ENCODE measurements at places on chromosomes 7 and 10.

DNA sequence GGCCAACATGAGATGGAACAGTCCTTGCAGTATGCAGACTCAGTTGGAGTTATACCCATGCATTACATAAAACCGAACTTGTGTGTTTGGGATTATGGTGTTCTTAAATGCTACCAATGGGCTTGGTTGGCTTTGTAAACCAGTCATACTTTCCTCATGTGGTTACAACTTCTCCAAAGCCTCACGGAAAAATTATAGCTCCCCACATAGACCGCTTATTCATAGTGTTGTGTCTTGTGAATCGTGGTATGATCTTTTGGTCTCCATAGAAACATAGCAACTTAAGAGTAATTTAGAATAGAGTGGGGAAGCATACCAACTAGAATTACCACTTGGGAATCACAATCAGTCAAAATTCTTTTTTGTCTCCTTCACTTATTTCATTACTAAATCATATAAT is 112.3 kb upstream of the FZD1 start:
- DNase-seq, result no peak

- no peak for DNase-seq
Observed at GRCh38 chr10:112441520-112441919, 5.2 kb downstream of the ZDHHC6 start.

DNA sequence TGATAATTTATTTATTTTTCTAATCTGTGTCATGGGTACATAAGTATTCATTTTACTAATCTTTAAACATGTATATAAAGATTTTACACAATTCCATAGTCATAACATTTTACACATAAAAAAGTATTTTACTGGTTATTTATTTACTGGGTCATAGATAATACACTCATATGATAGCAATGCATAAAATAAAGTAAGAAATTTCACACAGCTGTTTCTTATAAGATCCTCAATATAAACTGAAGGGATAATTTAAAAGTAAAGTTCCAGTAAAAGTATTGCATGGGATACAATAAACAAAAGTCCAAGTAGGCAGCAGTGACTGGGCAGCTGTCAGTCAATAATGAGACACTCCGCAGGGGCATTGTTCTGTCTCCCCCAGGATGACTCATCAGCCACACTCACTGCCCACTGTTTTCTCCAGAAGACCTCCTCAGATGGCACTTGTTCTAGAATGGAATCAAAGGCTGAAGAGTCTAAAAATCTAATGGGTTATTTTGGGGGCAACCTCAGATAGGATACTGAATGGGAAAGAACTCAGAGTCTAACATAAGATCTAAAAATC is 32.7 kb downstream of the DPY19L1 start:
- DNase-seq, result no peak

- DNase-seq, result no peak
Observed at GRCh38 chr10:110068780-110069179, 61.0 kb downstream of the ADD3 start.

DNA sequence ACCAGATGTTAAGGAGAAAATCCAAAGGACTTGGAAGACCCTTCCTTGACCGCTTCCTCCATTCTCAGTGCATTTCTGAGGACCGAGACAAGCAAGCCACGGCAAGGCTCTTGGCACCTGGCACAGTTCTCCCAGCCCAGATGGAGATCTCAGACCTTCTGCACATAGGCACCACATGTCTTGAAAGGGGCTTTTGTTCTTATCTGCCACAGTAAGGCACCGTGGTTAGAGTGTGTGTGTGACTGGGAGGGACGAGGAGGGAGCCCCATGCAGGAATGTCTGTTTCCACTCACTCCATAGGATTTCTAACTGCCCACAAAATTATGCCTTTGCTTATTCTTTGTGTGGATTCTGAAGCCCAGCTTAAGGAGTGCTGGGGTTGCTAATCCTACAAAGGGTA is 10.3 kb upstream of the WDR86 start:
- no peak for DNase-seq

- DNase-seq, result no peak
Observed at GRCh38 chr10:22436526-22436892, 91.2 kb downstream of the SPAG6 start.
